ENCODE measurements at places on chromosomes 6 and 20.

DNA sequence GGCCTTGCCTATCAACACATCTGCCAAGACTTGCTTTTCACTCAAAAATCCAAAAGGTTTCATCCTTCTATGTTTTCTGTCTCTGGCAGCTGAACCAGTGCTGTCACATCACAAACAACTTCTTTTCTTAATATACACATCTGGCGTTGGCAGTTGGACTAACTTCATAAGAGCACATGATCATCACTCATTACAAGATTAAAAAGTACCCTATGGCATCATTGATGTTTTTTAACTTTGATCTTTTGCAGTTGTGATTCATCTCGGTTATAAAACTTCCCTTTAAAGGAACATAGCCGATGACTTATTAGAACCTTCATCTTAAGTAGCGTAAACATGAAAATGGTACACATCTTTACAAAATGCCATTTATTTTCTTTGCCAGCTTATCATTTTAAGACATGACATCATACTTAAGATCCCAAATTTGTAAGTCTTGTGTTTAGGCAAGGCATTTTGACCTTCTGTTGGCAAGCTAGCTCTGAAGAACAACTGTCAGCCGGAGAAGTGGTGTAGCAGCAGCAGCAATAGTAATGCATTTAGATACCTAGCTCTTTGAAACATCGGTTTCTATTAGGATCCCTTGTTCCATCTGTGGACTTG is 64.2 kb upstream of the SUPT3H start:
- no peak for DNase-seq

DNA sequence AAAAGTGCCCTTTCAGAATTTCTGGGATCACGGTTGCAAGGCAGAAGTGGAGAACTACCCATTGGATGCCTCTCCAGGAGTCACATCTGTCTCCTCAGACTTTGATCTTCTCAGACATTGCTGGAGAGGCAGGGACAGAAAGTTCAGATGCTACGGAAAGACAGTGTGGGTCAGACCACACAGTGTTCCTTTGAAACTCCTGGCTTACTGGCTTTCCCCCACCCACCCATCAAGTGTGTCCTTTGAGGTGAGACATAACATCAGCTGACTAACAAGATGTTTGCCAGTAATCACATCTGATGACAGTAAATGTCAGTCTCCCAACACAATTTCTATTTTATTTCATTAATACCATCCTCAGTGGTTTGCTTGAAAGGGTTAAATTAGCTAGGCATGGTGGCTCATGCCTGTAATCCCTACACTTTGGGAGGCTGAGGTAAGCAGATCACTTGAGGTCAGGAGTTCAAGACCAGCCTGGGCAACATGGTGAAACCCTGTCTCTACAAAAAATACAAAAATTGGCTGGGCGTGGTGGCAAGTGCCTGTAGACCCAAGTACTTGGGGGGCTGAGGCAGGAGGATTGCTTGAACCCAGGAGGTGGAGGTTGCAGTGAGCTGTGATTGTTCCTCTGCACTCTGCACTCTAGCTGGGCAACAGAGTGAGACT is 67.2 kb upstream of the SNX9 start:
- DNase-seq, result no peak

- no peak for DNase-seq
These were observed 142.1 kb upstream of the STMND1 start for GRCh38 chr6:16959789-16960188.

GRCh38 chr6:149806127-149806526 is 56.6 kb downstream of the PCMT1 start:
- no peak for DNase-seq

- DNase-seq, result no peak
These were observed 319.8 kb downstream of the HIVEP2 start for GRCh38 chr6:142624978-142625715.

- DNase-seq, result no peak
These were observed 71.3 kb downstream of the TTLL2 start for GRCh38 chr6:167396068-167396658.

- peak; percentile 90 for DNase-seq
These were observed 55.0 kb downstream of the TRIM38 start for GRCh38 chr6:26017632-26017966.

DNA sequence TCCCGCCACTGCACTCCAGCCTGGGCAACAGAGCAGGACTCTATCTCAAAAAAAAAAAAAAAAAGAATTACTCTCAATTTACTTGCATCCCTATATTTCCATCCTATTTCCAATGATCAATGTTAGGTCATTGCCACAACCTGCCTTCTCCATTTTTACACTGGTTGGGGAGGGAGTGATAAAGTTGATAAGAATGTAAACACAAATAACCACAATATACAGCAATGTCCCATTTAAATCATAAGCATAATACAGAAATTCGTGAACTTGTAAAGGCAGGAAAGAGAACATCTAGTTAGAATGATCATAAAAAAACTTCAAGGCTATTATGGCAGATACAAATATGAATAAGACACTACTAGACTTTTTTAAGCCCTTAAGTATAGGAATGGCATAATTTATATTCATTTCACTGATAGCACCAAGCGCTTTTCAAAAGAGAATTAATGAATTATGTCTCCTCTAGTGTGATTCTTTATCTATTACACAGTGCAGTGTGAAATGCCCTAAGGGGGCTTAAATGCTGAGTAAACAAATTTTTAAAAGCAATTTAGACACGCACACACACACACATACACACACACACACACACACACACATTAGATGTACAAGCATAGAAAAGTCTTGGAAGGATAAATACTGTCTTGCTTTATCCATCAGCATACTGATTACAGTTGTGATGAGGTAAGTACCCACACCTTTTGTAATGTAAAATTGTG is 33.5 kb upstream of the RAB23 start:
- no peak for DNase-seq

- DNase-seq, result no peak
These were observed 4.6 kb downstream of the NPBWR2 start for GRCh38 chr20:64102647-64103354.

- DNase-seq, result no peak
These were observed 17.5 kb upstream of the SLC22A2 start for GRCh38 chr6:160276126-160276525.

GRCh38 chr6:13965582-13966127 is 40.9 kb downstream of the RNF182 start:
- no peak for DNase-seq

DNA sequence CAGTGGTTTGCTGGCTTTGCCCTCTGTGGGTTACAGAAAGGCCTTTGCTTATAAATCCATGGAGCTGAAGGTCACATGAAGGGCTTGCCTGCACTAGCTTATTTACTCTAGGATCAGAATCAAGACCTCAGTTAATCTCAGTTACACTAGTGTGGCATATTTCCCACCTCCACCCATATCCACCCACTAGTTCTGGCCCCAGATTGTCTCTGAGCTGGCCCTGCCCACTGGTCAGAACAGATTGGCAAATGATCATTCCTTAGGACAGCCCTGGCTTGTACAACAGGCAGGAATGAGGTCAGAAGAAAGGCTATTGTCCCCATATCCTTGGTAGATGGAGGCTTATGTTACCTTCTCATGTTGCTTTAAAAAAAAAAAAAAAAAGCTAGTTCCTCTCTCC is 33.3 kb upstream of the SASH1 start:
- no peak for DNase-seq

GRCh38 chr6:151620179-151620578 is 126.4 kb downstream of the CCDC170 start:
- DNase-seq, result no peak

- DNase-seq, result no peak
These were observed 22.6 kb downstream of the NEDD9 start for GRCh38 chr6:11209906-11210305.

- no peak for DNase-seq
These were observed 119.0 kb downstream of the RTN4IP1 start for GRCh38 chr6:106510090-106510970.

- no peak for DNase-seq
These were observed 71.8 kb upstream of the TMEM181 start for GRCh38 chr6:158488065-158488464.

- no peak for DNase-seq
These were observed 11.6 kb downstream of the PDSS2 start for GRCh38 chr6:107447663-107448216.

- DNase-seq, result no peak
These were observed 3.0 kb upstream of the GCM1 start for GRCh38 chr6:53151676-53152075.

Data from left renal pelvis (tissue), 4 donors.